Activated T-helper 1 cell treated with Interleukin-2 at 50 U/mL for 16 hours (primary cell): ENCODE measurements at places on chromosomes 5 and 9.

DNA sequence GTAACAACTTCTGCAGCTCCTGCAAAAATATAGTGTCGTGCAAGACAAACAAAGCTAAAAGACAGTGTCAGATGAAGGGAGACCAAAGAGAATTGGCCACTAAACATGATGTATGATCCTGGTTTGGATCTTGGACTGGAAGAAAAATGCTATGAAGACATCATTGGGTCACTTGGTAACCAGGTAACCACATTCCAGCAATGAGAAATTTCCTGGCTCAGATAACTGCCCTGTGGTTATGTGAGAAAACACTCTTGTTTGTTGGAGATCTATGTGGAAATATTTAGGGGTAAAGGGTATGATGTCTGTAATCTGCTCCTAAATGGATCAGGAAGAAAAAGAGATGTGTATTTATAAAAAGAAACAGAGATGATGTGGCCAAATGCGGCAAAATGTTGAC, 45.5 kb upstream of the ANKRD33B start:
- DNase-seq: no peak

- no peak for DNase-seq
These were observed 279.3 kb upstream of the DAP start for GRCh38 chr5:11040345-11040744.

GRCh38 chr5:7220156-7220555, 175.8 kb upstream of the ADCY2 start:
- DNase-seq: no peak

DNA sequence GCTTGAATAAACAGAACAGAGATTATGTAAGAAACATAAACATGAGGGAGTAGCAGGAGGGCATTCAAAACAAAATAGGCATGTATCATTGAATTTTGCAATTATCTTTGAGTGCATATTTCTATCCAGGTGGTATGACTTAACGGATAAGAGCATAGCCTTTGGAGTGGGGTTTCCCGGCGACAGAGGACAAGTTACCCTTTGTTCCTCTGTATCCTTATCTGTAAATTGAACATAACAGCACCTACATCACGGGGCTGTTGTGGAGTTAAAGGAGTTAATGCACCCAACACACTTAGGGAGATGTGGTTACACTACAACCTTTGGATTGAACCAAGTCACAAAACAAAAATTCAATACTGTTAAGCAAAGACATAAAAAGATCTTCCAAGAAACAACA, 314.6 kb upstream of the KIF2A start:
- DNase-seq: no peak

DNA sequence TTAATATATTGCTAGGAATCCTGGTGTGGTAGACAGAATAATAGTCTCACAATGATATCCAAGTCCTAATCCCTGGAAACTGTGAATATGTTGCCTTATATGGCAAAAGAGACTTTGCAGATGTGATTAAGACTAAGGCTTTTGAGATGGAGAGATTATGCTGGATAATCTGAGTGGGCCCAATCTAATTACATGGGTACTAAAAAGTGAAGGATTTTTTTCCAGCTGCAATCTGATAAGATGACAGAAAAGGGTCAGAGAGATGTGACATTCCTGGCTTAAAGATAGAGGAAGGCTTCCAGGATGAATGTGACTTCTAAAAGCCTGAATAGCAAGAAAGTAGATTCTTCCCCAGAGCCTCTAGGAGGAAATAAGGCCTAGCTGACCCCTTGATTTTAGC, 80.7 kb upstream of the MPDZ start:
- DNase-seq: no peak

DNA sequence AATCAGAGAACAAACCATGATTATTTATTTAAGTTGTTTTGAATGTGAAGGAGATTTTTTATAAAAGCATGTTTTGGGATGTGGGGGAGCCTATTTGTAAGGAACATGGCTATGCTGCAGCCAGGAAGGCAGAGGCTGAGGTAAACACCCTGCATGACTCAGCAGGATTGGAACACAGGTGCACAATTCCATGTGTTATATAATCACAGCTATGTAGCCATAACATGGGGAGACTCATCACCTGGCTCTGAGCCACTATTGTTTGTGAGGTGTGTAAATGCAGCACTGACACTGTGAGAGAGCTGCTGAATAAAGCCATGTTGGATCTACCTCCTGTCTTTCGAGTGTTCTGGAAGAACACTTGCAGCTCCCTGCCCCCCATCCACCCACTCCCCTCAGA, 1009.8 kb downstream of the DNAH5 start:
- DNase-seq: no peak

DNA sequence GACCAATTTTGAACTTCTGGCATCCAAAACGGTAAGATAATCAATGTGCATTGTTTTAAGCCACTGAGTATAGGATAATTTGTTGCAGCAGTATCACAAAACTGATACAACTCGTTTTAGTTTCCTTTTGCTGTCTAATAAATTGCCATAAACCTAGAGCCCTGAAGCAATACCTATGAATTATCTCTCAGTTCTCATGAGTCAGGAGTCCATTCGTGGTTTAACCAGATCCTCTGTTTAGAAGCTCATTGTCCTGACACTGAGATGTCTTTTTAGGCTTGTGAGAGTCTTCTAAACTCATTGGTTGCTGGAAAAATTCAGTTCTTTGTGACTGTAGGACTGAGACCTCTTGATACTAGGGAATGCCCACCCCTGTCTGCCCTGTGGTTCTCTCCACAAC, 262.9 kb downstream of the SEMA5A start:
- no peak for DNase-seq

- no peak for DNase-seq
These were observed 164.4 kb downstream of the DAB2IP start for GRCh38 chr9:121815546-121816448.

DNA sequence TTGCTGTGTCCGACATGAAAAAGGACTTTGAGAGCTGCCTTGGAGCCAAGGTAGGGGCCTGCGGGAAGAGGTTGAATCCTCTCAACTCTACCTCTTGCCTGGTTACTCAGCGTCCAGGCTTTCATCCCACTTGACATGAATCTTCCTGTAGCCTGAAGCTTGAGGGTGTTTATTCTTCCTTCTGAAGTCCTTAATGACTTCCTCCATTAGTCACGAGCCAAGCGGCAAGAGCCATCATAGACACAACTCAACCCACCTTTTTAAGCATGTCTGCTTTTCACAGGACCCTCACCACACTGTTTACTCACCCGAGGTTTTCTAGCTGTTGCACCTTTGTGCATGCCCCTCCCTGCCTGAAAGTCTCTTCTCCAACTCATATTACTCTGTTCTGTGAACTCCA, 40.2 kb downstream of the ACO1 start:
- no peak for DNase-seq
